ENCODE measurements at places on chromosomes 2 and 18.

DNA sequence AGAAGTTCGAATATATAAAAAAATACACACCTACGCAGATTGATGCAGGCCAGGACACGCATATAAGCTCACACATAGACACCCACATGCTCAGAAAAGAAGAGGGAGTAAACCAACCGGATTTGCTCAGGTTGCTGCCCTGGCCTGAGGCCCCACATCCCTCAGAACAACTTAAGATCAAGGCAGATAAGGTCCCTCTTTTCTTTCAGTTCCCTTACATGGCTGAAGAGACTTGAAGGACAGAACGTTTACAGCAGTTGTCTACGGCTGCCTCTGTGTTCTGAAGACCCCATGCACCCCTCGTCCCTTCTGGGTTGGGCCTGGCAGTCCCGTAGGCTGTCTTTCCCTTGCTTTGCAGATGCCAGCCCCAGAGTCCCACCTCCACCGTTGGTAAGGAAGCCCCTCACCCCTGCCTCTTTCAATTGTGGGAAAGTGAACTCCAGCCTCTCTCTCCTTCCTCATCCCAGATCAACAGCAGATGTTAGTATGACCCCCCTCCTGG is 4.3 kb upstream of the NAGK start:
- no peak for DNase-seq

GRCh38 chr2:112173646-112174319 is 35.6 kb downstream of the FBLN7 start:
- DNase-seq: no peak

DNA sequence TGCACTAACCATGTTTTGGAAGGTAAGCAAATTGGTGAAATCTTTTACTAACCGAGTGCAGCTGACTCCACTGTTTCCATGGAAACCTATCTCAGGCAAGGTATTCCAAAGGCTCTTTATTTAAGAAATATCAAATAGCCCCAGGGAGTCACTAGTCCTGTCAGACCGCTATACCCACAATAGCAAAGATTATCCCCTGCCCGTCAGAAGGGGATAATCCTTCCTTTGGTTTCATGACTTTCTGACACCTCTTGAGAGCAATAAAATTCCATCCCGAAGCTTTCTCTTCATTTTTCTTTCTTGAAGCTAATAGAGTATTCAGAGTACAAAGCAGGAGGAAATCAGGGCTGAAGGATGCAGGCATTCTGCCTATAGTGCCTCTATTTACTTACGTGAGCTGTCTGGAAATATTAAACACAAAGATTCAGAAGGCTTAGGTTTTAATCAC is 34.7 kb upstream of the MAP2 start:
- DNase-seq: no peak

- DNase-seq: no peak
Observed at GRCh38 chr2:85976106-85976920, 87.5 kb upstream of the ST3GAL5 start.

DNA sequence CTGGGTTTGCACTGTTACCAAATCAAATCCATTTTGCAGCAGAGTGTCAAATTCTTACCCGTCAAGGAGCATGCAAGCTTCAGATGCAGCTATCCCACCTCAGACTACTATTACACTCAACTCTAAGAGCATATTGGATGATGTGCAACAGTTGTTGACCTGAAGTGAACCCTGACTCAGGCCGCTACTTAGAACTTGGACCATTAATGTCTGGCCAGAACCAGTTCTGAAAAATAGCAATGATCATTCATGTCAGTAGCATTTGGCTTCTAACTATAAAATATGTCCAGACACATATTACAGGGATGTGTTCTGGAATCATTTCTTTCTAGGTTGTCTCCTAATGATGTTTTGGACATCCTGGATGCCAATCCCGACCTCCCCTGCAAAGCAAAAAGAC is 135.5 kb upstream of the PKDCC start:
- no peak for DNase-seq

- DNase-seq: no peak
Observed at GRCh38 chr2:159179696-159180095, 106.8 kb downstream of the WDSUB1 start.

- no peak for DNase-seq
Observed at GRCh38 chr18:8828798-8829197, 123.4 kb downstream of the MTCL1 start.
